NCI-H460 (cell line): ENCODE measurements at places on chromosomes 2 and 18.

- DNase-seq = peak; percentile 31
These were observed 64.0 kb upstream of the ZEB2 start for GRCh38 chr2:144583741-144584453.

DNA sequence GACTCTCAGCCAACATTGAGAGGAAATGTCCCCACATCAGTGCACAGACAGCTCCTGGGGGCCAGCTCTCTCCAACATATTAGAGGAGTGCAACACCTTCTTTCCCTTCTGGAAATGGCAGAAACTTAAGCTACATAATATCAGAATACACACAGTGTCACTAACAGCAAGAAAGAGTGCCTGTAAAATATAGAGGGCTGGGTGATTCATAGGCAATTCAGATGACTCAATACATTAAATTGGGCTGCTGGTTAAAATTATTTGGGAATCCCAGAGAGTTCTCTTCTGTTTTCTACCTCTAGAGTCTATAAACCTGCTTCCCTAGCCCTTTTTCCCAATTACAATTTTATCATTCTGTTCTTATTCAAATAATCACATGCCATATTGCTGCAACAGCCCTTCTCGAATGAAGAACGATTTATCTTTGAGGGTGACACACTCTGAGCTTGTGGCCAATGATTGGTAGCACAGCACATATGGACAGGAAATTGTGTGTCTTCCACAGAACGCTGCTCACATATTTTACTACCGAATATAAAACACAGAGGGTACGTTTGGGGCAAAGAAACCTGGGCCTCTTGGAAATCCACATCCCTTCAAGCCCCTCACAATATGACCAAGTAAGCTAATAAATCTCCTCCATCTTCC lies 381.2 kb downstream of the MBD2 start:
- DNase-seq = no peak

DNA sequence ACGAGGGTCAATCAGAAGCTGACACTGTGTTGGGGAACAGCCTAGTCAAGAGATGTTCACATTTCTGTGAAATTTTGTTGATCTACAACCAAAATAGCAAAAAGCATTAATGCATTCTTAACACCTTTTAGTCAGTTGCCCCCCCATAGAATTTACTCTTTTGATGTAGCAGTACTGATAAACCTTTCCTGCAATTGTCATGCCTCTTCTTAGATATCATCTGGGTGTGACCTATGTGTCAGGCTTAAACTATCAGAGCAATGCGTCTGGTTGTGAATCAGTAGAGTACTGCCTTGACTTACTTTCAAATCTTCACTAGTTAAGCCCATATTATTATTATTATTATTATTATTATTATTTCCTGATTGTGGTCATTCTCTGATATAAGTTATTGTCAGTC lies 61.9 kb downstream of the GREB1L start:
- DNase-seq = peak; percentile 35

GRCh38 chr2:70991742-70992141 lies 2.9 kb downstream of the TEX261 start:
- DNase-seq = no peak

- no peak for DNase-seq
These were observed 60.4 kb downstream of the KIAA1328 start for GRCh38 chr18:36889321-36889720.

DNA sequence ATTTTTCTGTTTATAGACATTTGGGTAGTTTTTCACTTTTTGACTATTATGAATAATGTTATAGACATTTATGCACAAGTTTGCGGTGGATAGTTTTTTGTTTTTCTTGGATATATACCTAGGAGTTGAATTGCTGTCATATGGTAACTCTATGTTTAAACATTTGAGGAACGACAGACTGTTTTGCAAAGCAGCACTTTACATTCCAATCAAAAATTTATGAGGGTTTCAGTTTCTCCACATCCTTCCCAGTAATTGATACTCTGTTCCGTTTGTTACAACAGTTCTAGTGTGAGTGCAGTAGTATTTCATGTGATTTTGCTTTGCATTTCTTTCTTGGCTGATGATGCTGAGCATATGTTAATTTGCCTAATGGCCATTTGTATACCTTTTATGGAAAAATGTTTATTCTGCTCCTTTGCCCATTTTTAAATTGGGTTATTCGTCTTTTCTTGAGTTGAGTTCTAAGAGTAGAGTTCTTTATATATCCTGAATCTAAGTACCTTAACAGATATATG lies 617.3 kb upstream of the LRATD1 start:
- no peak for DNase-seq

DNA sequence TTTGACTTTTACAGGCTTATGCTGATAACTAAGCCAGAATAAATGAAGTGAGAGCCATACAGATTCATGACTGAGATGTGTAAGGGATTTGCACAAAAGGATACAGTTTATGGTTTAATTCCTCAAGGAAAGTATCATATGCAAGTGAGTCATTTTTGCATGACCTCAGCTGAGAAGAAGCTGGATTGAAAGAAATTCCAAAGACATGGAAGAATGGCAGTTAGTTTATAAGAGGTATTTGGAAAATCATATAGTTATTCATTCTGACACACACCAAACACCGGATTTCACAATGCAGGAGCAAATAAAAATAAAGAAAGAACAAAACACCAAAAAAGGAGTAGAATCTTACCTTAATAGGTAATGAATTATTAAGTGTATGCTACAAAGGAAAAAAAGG lies 83.2 kb upstream of the RND3 start:
- no peak for DNase-seq

GRCh38 chr2:189096769-189097447 lies 82.7 kb downstream of the COL5A2 start:
- peak; percentile 49 for DNase-seq

DNA sequence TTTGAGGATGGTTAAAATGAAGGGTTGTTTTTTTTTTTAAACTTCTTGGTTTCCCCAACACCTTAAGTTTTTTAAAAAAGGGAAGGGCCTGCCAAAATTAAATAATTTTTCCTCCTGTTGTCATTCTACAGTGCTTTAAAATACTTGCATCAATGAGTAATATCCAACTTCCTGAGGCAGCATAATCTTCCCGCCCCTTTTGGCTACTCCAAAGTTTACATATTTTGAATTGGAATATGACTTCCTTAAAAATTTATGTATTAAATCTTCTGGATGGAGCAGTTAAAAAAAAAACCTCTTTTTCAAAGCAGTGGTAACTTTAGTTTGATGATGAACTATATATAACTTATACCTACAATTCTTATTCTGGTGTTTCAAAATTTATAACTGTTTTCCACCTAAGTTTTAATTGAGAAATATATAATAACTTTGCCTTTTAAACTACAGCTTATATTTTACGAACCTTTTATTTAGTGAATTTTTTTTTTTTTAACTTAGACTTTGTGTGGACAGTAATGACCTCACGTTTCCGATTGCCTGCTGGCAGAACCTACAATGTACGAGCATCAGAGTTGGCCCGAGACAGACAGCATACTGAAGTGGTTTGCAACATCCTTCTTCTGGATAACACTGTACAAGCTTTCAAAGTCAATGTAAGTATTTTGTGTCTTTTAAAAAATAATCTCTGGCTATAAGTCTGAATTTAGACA lies 49.8 kb downstream of the PTPN4 start:
- DNase-seq = peak; percentile 28

DNA sequence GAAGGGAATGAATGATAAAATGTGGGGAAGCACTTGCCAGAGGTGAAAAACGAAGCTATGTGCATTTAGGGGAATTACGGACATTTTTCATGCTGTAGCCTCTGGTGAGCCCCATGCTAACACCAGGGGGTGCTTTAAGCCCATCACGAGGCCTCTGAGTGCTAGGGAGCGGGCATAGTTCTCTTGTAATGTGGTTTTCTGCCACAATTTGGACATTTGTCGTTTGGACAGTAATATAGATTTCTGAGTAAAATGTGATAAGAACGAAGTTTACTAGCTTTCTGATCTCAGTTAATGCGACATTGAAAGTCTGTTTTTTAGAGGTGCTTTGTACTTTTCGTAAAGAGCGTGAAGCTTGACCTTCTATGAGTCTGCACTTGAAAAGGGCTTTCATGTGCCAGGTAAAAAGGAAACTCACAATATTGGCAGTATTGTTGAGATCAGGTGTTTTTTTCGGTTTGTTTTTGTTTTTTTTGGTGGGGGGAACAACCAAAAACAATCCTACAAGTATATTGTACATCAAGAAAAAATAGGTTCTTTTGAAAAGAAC lies 50.6 kb downstream of the TRAF3IP1 start:
- DNase-seq = peak; percentile 70

DNA sequence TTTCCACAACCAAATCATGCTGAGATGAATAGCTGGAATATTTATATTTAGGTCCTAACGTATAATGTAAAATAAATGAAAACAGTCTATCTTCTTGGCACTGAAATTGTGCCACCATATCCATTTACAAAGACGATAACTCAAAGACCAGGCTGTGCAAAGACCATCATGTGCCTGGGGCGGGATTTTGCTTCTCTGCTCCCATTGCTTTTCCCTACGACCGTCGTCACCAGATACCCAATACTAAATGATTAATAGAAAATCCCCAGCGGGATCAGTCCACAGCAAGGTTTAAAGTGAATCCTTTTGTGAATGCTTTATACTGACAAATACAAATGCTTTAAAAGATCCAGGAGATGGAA lies 194.3 kb upstream of the ARL4C start:
- no peak for DNase-seq

GRCh38 chr2:224155371-224155770 lies 116.3 kb upstream of the SERPINE2 start:
- DNase-seq = no peak
